ENCODE measurements at places on chromosomes 16 and 17.

DNA sequence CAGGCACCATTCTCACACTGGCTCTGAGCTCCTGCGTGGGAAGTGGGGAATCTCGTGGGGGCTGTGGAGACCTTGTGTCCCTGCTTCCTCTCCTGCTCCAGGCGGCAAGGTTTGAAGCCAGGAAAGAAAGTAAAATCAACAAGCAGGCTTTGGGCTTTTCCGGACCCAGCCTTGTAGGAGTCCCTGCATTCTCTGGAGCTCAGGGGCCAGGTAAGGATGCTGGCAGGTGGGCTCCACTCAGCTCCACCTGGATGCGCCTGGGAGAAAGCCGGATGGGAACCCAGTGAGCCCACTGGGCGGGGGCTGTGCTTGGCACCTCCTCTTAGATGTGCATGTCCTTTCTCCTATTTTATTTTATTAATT, 362.5 kb downstream of the SEC14L1 start:
- no peak for DNase-seq

GRCh38 chr17:28700830-28701492, 10.7 kb downstream of the PROCA1 start:
- DNase-seq: no peak

DNA sequence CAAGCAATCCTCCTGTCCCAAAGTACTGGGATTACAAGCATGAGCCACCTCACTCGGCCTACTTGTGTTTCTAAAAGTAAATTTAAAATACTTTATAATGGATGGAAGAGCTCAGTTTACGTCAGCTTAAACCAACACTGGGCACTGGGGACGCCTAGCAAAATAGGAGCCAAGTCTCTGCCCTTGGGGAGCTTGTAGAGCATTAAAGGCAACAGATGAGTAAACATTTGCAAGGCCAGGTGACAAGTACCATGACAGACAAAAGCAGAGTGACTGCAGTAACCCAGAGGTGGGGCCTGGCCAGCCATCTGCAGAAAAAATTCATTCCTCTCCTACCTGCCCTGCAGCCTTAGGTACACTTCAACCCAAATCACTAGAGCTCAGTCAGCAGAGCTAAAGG, 12.1 kb upstream of the NLK start:
- no peak for DNase-seq

- DNase-seq: no peak
Observed at GRCh38 chr17:69884356-69884755, 190.7 kb upstream of the KCNJ16 start.

DNA sequence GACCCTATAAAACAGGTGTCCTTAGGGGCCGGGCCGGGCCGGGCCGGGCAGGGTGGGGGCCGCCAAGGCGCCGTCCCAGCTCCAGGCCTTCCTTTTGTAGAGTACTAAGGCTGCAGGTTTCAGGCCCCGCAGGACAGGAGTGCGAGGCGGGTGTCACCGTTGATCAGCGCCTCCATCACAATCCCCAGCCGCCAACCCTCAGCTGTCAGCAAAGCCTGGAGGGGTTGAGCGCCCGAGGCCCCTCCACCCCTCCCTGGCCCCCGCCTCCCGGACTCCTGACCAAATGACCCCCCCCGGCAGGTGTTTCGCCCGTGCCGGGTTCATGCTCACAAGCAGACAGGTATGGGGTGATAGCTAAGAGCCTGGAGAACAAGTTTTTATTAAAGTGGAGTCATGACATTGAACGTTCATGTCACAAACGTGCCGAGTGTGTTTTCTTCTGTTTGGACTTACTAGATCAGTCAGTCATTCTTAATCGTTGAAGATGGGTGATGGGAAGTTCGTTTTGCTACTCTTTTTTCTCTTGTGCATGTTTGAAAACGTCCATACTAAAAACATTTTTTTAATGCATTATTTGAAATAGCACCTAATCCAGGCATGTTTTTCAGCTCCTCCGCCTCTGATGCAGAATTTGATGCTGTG, 534 bp downstream of the ARL2BP start:
- DNase-seq: no peak

- DNase-seq: no peak
Observed at GRCh38 chr17:305090-305976, 47.3 kb downstream of the RPH3AL start.

- DNase-seq: no peak
Observed at GRCh38 chr16:72991211-72991610, 56.7 kb downstream of the ZFHX3 start.

GRCh38 chr17:13812350-13812749, 210.6 kb upstream of the HS3ST3A1 start:
- DNase-seq: no peak

GRCh38 chr17:45848868-45849535, 4.3 kb downstream of the SPPL2C start:
- DNase-seq: no peak

GRCh38 chr17:66429680-66430079, 127.3 kb downstream of the PRKCA start:
- DNase-seq: no peak

DNA sequence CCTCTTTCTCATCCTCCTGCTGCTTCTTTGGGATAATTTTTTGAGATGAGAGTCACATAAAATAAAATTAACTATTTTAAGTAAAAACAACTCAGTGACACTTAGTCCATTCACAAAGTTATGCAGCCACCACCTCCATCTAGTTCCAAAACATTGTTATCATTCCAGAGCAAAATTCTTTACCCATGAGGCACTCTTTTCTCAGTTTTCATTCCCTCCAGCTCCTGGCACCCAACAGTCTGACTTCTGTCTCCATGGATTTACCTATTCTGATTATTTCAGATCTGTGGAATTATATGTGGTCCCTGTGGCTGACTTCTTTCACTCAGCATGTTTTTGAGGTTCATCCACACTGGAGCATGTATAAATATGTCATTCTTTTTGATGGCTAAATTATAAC, 239.9 kb upstream of the DYNLRB2 start:
- no peak for DNase-seq

GRCh38 chr17:70021726-70022125, 53.3 kb upstream of the KCNJ16 start:
- no peak for DNase-seq

Measured in activated CD4-positive, alpha-beta T cell treated with anti-CD3 and anti-CD28 coated beads, Interleukin-2, Interleukin-4, amounts not matched to agents 100 ng/mL and 50 ng/mL, durations not matched to agents 16 hours and 8 hours (primary cell).